ENCODE measurements at places on chromosomes 7 and 10. TPM values are rescaled to one million over a fixed set of nuclear protein-coding genes. Genes with fewer than 3 reads are reported as not detected.

GRCh38 chr7:116950889-116951351 is 2.4 kb upstream of the ST7 start:
- DNase-seq = no peak

- no peak for DNase-seq
Observed at GRCh38 chr7:75928568-75928914, 13.6 kb downstream of the POR start.

GRCh38 chr10:89256962-89257361 is 5.4 kb upstream of the LIPA start:
- no peak for DNase-seq

DNA sequence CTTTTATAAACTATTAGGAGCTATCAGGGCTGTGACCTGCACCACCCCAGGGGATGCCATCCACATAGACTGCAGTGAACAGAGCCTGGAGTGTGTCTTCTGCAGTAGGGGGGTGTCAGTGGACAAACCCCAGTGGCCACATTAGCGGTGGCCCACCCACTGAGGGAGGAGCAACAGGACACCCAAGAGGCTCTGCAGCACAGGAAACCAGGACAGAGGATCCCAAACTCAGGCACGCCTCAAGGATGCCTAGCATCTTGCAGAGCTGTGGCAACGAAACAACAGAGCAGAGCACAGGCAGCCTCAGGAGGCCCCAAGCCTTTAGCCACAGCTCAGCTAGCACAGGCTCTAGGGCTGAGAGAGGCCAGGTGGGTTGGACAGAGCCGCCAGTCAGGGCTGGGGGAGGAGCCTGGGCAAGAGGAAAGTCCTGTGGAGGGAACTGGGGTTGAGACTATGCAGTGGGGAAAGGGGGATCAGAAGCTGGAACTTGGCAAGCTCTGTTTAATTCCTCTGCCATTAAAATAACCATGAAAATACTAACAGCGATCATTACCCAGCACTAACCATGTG is 53.8 kb downstream of the GRID1 start:
- DNase-seq = peak; percentile 12

GRCh38 chr10:121567569-121567968 is 30.7 kb downstream of the FGFR2 start:
- DNase-seq = no peak

GRCh38 chr10:78406648-78407008 is 373.0 kb downstream of the RPS24 start:
- DNase-seq = no peak

DNA sequence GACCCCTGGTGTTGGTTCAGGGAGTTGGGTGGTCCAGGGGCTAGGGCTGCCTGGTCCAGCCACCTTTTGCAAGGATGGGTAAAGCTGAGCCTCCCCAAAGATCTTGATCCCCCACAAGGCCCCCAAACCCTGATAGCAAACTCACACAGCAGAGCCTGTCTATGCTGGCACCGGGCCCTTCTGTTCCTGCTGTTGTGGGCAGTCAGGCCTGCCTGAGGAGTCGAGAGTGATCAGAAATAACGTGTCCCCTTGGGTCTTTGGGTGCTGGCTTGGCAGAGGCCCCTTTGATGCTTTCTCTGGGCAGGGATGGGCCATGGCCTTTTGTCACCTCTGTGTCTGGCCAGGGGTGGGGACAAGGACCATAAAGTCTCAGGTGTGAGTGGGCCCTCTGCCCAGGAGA is 715 bp upstream of the MUC12 start:
- no peak for DNase-seq

GRCh38 chr7:53600296-53600695 is 564.9 kb downstream of the POM121L12 start:
- no peak for DNase-seq

DNA sequence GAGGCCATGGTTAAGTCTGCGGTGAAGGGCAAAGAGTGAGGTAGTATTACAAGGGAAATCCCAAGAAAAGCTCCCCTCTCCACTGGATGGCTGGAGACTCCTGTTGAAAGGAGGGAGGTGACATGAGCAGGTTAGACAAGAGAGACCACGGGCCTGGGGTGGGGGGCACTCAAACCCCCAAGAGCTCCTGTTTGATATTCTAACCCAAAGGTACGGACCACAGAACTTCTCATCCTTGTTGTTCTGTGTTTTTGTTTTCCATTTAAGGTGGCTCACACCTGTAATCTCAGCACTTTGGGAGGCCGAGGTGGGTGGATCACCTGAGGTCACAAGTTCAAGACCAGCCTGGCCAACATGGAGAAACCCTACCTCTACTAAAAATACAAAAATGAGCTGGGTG is 11.6 kb downstream of the VSTM4 start:
- no peak for DNase-seq

GRCh38 chr7:32658034-32658433 is 162.7 kb downstream of the AVL9 start:
- no peak for DNase-seq

DNA sequence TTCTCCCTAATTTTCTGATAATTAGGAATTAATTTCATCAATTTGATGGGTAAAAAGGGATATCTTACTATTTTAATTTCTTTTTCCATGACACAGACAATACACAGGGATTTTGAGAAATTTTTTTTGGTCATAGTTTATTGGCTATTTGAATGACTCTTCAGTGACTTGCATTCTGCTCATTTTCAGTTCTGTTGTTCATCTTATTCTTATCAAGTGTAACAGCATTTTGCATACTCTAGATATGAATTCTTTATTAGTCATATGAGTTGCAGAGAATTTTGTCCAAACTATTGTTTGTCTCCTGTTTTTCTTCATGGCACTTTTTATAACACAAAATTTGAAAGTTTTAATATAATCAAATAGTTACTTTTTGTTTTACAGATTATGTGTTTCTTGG is 41.7 kb downstream of the MKLN1 start:
- DNase-seq = no peak

GRCh38 chr7:55427342-55427741 is 62.2 kb downstream of the LANCL2 start:
- DNase-seq = no peak

DNA sequence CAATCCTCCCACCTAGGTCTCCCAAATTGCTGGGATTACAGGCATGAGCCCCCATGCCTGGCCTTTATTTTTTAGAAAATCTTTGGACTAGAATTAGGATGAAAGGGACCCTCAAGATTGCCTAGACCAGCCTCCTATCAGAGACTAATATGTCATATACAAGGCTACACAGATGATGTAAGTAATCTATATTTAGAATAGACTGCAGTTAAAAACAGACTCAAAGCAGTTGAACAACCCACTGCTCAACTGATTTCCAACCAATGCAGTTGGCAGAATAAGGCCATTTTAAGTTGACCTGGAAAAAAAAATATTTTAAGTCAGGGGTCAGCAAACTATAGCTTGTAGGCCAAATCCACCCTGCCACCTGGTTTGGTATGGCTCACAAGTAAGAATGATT is 27.7 kb downstream of the PSPH start:
- DNase-seq = no peak

The ADIRF gene
- polyA plus RNA-seq = 897 TPM

The SFRP5 gene
- 0.22 TPM for polyA plus RNA-seq

The PNLIPRP3 gene
- polyA plus RNA-seq = not detected
